ENCODE measurements at places on chromosomes 3 and 15. TPM values are rescaled to one million over a fixed set of nuclear protein-coding genes. Genes with fewer than 3 reads are reported as not detected.

GRCh38 chr3:177795216-177795615 lies 597.9 kb upstream of the TBL1XR1 start:
- no peak overlapping the region for H3K4me3 ChIP-seq
- H3K27ac ChIP-seq, result no peak overlapping the region
- no peak for DNase-seq
- peaks cover 25% of the 10 kb centered on the region for H3K4me1 ChIP-seq
- H3K27me3 ChIP-seq, result no peaks in the 10 kb centered on the region

- no peak overlapping the region for H3K27ac ChIP-seq
- H3K4me3 ChIP-seq, result no peak overlapping the region
- H3K4me1 ChIP-seq, result no peaks in the 10 kb centered on the region
- DNase-seq, result no peak
Measured at GRCh38 chr3:134544316-134544715, 58.5 kb downstream of the CEP63 start.

The CHSY1 gene
- total RNA-seq, result 31.5 TPM

The CCR9 gene
- not detected for total RNA-seq

DNA sequence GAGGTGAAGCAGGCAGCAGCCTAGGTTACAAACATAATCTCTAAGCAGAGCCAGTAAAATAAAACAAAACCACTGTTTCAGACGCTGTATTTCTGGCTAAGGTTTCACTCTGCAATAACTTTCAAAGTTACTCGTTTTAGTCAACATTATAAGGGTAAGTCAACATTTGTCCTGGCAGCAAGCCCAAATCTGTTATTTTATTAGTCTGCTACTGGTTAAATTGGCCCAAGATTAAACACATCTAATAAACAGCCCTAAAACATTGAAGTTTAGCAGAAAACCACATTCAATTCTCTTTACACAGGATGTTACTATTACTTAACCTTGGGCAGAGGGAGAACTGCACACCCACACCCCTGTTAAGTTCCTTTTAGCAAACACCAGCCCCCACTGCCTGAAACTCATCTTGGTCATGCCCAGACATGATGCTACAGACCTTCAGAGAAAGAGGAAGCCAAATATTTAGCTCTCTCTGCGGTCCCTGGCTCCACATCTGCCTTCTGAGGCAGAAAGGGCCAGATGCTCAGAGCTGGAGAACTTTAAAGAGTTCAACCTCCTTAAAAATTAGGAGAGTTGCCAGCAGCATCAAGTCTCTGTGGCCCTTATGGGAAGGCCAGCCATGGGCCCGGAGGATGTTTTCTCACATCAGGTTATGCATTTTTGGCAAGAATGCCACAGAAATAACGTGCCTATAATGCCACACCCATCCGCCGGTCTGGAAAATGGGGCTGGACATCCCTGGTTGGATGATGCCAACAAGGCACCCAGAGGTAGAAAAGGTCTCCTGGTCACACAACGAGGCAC lies 17.9 kb downstream of the ARHGEF3 start:
- H3K27me3 ChIP-seq, result no peaks in the 10 kb centered on the region
- peak overlapping the region; percentile 65 for H3K4me3 ChIP-seq
- peaks cover 98% of the 10 kb centered on the region for H3K4me1 ChIP-seq
- H3K27ac ChIP-seq, result peak overlapping the region; percentile 97

- H3K27me3 ChIP-seq, result no peaks in the 10 kb centered on the region
- DNase-seq, result no peak
- H3K4me3 ChIP-seq, result no peak overlapping the region
Measured at GRCh38 chr3:8567784-8568575, 66.4 kb downstream of the LMCD1 start.

DNA sequence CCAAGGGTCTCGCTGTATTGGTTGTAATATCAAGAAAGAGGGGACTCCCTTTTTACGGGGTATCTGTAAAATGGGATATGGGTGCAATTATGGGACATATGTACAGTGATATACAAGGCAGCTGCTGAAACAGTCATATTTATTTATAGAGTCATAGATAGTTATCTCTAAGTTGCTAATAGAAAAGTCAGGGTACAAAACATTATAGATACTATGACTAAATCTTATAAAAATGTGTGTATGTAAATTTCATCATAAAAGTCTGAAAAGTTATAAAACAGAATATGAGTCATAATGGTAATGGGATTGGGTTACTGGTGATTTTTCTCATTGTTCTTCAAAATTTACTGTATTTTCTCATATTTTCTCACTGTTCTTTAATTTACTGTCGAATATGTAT lies 344.9 kb upstream of the SLCO3A1 start:
- no peak overlapping the region for H3K4me3 ChIP-seq
- no peaks in the 10 kb centered on the region for H3K27me3 ChIP-seq
- H3K27ac ChIP-seq, result no peak overlapping the region
- DNase-seq, result no peak

DNA sequence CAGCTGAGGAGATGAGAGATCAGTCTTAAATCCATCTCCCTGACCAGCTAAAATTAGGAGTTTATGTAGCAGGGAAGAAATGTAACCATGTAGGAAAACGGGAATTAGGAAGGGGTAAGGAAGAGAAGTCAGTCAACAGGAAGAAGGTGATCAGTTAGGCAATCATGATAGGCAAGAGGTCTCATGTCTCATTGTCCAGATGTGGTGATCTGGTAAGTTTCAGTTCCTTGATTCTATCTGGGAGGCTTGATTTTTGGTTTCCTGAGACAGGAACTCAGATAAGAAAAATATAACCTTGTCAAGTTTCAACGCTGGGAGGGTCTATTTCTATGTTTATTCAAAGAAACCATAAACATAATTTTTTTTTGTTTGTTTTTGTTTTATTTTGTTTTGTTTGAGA lies 40.3 kb upstream of the TBC1D5 start:
- peaks cover 3% of the 10 kb centered on the region for H3K27me3 ChIP-seq
- peaks cover 12% of the 10 kb centered on the region for H3K4me1 ChIP-seq
- peaks cover 5% of the 10 kb centered on the region for H3K36me3 ChIP-seq

DNA sequence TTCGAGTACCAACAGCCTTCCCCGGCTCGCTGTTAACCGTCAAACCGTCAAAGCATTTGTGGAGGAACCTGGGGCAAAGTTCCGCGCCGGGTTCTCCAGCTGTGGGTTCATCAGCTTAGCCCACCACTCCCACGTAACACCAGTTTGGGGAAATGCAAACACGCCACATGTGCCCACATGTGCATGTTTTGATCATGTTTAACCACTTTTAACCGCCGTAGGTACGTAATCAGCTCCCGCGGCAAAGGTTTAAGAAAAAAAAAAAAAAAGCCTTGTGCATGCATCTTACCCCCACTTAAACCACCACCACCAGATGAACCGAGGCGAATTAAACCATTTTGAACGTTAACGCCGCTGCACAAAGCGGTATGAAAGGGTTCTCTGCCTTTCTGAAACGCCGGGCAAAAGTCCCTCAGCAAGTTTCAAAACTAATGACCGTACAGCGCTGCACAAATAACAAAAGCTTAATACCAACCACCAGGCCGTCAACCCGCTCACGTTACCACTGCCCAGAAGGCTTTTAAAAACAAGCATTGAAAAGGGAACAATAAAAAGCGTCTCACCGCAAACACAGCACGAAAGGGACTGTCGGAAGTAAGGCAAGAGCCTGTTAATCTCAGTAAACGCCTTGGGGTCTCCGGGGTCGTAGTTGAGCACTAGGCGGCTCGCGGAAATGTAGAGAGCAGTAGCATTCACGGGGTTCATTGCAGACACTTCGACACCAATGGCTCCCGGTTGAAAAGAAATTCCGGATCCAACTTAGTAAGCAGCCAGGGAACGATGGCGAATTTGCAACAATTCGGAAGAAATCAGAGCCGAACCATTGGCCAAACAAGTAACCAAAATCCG lies 1.5 kb downstream of the MSL2 start:
- peak; percentile 80 for DNase-seq
- H3K27ac ChIP-seq, result peak overlapping the region; percentile 98
- H3K4me1 ChIP-seq, result peaks cover 43% of the 10 kb centered on the region
- H3K36me3 ChIP-seq, result peaks cover 48% of the 10 kb centered on the region

- DNase-seq, result no peak
- no peaks in the 10 kb centered on the region for H3K36me3 ChIP-seq
- no peaks in the 10 kb centered on the region for H3K27me3 ChIP-seq
- H3K4me3 ChIP-seq, result no peak overlapping the region
- no peak overlapping the region for H3K27ac ChIP-seq
Measured at GRCh38 chr3:55584716-55585368, 97.7 kb upstream of the WNT5A start.

- peaks cover 17% of the 10 kb centered on the region for H3K27me3 ChIP-seq
- H3K36me3 ChIP-seq, result no peaks in the 10 kb centered on the region
- H3K4me1 ChIP-seq, result no peaks in the 10 kb centered on the region
- no peak overlapping the region for H3K4me3 ChIP-seq
- DNase-seq, result no peak
- H3K27ac ChIP-seq, result no peak overlapping the region
Measured at GRCh38 chr15:92429378-92430068, 35.8 kb downstream of the ST8SIA2 start.

- H3K27ac ChIP-seq, result peak overlapping the region; percentile 21
- H3K4me3 ChIP-seq, result no peak overlapping the region
- no peak for DNase-seq
- peaks cover 45% of the 10 kb centered on the region for H3K36me3 ChIP-seq
- no peaks in the 10 kb centered on the region for H3K27me3 ChIP-seq
Measured at GRCh38 chr3:33848624-33849347, 50.4 kb downstream of the PDCD6IP start.

The CYP8B1 gene
- total RNA-seq, result not detected

DNA sequence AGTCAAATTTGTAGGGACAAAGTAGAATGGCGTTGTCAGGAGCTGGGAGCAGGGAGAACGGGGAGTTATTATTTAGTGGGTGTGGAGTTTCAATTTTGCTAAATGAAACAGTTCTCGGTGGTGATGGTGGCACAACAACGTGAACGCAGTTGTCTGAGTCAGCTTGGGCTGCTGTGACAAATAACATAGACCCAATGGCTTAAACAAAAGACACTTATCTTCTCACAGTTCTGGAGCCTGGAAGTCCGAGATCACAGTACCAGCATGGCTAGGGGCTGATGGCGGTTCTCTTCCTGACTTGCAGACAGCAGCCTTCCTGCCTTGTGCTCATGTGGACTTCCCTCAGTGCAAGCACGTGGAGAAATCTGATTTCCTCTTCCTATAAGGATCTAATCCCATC lies 90.2 kb downstream of the CHSY1 start:
- peak overlapping the region; percentile 41 for H3K27ac ChIP-seq
- H3K4me1 ChIP-seq, result peaks cover 39% of the 10 kb centered on the region
- no peak overlapping the region for H3K4me3 ChIP-seq
- H3K36me3 ChIP-seq, result peaks cover 4% of the 10 kb centered on the region
- no peaks in the 10 kb centered on the region for H3K27me3 ChIP-seq
- DNase-seq, result peak; percentile 70

- no peaks in the 10 kb centered on the region for H3K36me3 ChIP-seq
- no peak overlapping the region for H3K4me3 ChIP-seq
- no peaks in the 10 kb centered on the region for H3K27me3 ChIP-seq
- DNase-seq, result no peak
Measured at GRCh38 chr3:2525968-2526367, 427.3 kb downstream of the CNTN4 start.

The GNB4 gene
- total RNA-seq, result 0.75 TPM

The RYR3 gene
- total RNA-seq, result not detected

All from activated CD4-positive, alpha-beta T cell treated with anti-CD3 and anti-CD28 coated beads for 36 hours (primary cell).